ENCODE measurements at places on chromosomes 1 and 21.

DNA sequence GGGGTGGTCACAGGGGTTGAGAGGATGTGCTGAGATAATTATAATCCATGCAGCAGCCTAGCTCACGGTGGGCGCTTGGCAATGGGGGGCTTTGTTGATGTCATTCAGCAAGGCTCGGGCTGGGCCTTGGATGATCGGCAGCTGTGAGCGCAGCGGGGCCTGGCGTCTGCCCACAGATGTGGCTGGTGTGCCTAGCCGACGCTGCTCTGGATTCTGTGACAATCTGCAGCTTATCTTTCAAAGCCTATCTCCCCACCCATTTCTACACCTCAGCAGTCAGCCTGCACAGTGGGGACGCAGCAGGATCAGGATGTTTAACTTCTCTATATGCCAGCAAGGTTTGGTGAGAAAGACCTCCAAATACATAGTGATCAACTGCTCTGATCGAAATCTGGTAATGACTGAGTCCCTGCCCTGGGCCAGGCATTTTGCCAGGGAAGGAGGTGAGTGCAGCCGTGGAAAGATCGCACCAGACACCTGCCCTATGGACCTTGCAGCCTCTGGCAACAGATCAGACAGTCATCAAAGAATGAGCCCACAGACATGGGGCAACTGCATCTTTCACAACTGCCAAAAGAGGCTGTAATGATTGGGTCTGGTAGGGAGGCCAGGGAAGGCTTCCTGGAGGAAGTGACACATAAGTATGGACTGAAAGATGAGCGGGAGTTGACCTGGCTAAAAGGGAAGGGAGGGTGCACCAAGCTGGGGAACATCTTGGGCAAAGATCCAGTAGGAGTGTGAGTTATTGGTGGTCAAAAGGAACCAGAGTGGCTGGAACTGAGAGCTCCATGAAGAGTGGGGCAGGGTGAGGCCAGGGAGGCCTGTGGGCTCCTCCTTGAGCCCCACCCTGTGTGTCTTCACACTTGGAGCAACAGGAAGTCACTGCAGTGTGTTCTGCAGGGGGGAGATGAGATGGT is 35.3 kb downstream of the EPHB2 start:
- no peaks in the 10 kb centered on the region for H3K4me1 ChIP-seq
- no peak for DNase-seq
- H3K36me3 ChIP-seq: no peaks in the 10 kb centered on the region
- H3K27me3 ChIP-seq: peaks cover 4% of the 10 kb centered on the region

- no peaks in the 10 kb centered on the region for H3K27me3 ChIP-seq
- peaks cover 23% of the 10 kb centered on the region for H3K4me1 ChIP-seq
- H3K4me3 ChIP-seq: no peak overlapping the region
- no peak overlapping the region for H3K27ac ChIP-seq
- no peak for DNase-seq
Measured at GRCh38 chr1:167756730-167757405, 35.1 kb downstream of the MPZL1 start.

DNA sequence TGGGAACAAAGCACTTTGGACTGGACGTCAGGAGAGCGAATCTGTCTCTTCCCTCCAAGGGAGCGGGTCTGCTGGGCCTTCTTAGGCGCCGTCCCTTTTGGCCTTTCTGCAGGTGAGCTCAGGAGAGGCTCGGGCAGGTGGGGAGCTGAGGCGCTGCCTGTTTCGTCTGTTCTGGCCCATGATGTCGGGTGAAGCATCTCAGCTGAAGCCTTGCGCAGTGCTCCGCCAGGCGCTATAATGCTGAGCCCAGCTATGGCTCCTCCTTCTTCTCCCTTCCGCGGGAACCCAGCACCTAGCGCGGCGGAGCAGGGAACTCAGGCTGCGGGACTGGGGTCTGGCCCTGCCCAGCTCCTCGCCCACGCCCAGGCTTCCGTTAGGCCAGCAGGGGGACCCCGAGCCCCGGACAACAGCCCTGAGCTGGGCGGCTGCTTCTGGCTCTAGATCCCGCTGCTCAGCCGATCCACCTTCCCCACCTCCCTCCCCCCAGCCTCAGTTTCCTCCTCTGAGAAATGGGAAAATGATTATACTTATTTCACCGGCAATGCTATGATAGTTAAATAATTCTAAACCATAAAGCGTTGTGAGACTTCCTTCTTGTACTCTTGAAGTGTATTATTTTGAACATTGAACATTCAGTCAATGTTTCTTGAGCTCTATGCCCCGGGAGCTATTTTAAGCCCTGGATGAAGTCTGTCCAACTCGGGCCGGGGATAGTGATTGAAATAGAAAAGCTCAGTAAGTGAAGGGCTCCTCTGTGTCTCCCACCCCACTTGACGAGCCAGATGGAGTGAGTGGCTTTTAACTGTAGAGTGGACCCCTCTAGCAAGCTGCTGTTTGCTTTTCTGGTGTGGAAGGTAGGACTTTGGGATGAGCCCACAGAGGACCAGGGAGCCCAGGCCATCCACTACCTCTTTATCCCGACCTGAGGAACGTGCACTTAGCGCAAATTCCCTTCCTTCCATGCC is 9.6 kb upstream of the ADORA1 start:
- no peaks in the 10 kb centered on the region for H3K36me3 ChIP-seq
- peaks cover 4% of the 10 kb centered on the region for H3K4me1 ChIP-seq

DNA sequence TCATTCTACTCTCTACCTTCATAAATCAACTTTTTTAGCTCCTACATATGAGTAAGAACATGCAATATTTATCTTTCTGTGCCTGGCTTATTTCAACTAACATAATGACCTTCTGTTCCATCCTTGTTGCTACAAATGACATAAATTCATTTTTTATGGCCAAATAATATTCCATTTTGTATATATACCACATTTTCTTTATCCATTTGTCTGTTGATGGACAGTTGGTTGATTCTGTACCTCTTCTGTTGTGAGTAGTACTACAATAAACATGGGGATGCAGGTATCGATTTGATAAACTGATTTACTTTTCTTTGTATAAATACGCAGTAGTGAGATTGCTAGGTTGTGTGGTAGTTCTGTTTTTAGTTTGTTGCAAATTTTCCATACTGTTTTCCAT is 279.5 kb upstream of the NFIA start:
- H3K4me3 ChIP-seq: no peak overlapping the region
- no peaks in the 10 kb centered on the region for H3K4me1 ChIP-seq
- H3K27ac ChIP-seq: no peak overlapping the region
- no peak for DNase-seq

- H3K27me3 ChIP-seq: no peaks in the 10 kb centered on the region
- peaks cover 72% of the 10 kb centered on the region for H3K36me3 ChIP-seq
- H3K4me1 ChIP-seq: peaks cover 52% of the 10 kb centered on the region
- DNase-seq: no peak
- no peak overlapping the region for H3K27ac ChIP-seq
Measured at GRCh38 chr1:167635156-167635648, 5.2 kb downstream of the RCSD1 start.

DNA sequence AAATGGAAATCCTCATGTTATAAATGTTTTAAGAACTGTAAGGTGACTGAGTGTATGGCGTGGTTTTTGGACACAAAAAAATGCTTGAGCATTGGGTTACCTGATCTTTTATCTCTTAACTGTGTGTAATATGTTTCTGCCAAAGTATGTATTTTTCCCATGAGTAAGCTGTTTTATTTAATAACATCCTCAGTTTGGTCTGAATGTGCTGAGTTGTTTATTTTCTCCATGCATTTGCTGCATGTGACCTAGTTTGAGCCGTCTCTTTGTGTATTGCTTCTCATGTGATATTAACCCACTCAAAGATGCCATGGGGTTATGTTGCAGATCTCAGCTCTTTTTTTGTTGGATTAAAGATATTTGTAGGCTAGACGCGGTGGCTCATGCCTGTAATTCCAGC is 6.1 kb upstream of the LYPLA2 start:
- H3K4me3 ChIP-seq: no peak overlapping the region
- peaks cover 5% of the 10 kb centered on the region for H3K4me1 ChIP-seq
- DNase-seq: no peak
- no peak overlapping the region for H3K27ac ChIP-seq
- no peaks in the 10 kb centered on the region for H3K27me3 ChIP-seq

GRCh38 chr1:7583291-7584096 is 187.6 kb upstream of the VAMP3 start:
- no peak overlapping the region for H3K27ac ChIP-seq
- H3K4me1 ChIP-seq: no peaks in the 10 kb centered on the region
- H3K27me3 ChIP-seq: no peaks in the 10 kb centered on the region

- no peak overlapping the region for H3K4me3 ChIP-seq
- no peaks in the 10 kb centered on the region for H3K4me1 ChIP-seq
- no peak for DNase-seq
- no peaks in the 10 kb centered on the region for H3K27me3 ChIP-seq
- no peak overlapping the region for H3K27ac ChIP-seq
- no peaks in the 10 kb centered on the region for H3K36me3 ChIP-seq
Measured at GRCh38 chr1:166933140-166933539, 42.2 kb downstream of the ILDR2 start.

GRCh38 chr1:48073798-48074530 is 76.8 kb upstream of the TRABD2B start:
- no peaks in the 10 kb centered on the region for H3K27me3 ChIP-seq
- no peaks in the 10 kb centered on the region for H3K36me3 ChIP-seq
- no peaks in the 10 kb centered on the region for H3K4me1 ChIP-seq
- H3K4me3 ChIP-seq: no peak overlapping the region
- no peak overlapping the region for H3K27ac ChIP-seq

GRCh38 chr1:69568421-69569174 is 876 bp downstream of the LRRC7 start:
- peak overlapping the region; percentile 68 for H3K4me3 ChIP-seq
- DNase-seq: no peak
- H3K27me3 ChIP-seq: peaks cover 48% of the 10 kb centered on the region
- no peaks in the 10 kb centered on the region for H3K36me3 ChIP-seq
- H3K27ac ChIP-seq: no peak overlapping the region
- peaks cover 8% of the 10 kb centered on the region for H3K4me1 ChIP-seq

DNA sequence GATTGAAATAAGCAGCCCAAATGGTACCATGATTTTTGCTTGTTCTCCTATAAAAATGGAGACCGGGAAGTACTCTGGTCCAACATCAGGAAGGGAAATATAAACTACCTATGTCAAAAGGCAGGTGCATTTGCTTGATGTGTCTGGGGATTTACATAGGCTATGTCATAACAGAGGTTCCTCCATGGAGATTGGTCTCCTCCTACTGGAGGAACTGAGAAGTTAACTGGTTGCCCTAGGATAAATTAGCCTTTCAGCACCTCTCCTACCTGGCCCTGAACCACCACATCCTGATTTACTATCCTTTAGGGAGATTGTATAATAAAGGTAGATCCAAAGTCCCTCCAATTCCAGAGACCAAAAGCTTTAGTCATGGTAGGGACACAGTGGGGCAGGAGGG is 1109.3 kb upstream of the B3GALT2 start:
- no peaks in the 10 kb centered on the region for H3K27me3 ChIP-seq
- no peak overlapping the region for H3K4me3 ChIP-seq
- DNase-seq: no peak
- peaks cover 9% of the 10 kb centered on the region for H3K4me1 ChIP-seq
- H3K36me3 ChIP-seq: no peaks in the 10 kb centered on the region

GRCh38 chr1:113217447-113218208 is 144.6 kb downstream of the LRIG2 start:
- no peak for DNase-seq
- H3K27ac ChIP-seq: no peak overlapping the region
- no peaks in the 10 kb centered on the region for H3K27me3 ChIP-seq
- H3K4me3 ChIP-seq: no peak overlapping the region
- H3K4me1 ChIP-seq: no peaks in the 10 kb centered on the region

GRCh38 chr1:104084380-104084779 is 334.7 kb downstream of the AMY1C start:
- H3K36me3 ChIP-seq: no peaks in the 10 kb centered on the region
- H3K4me1 ChIP-seq: no peaks in the 10 kb centered on the region
- H3K4me3 ChIP-seq: no peak overlapping the region
- no peaks in the 10 kb centered on the region for H3K27me3 ChIP-seq

DNA sequence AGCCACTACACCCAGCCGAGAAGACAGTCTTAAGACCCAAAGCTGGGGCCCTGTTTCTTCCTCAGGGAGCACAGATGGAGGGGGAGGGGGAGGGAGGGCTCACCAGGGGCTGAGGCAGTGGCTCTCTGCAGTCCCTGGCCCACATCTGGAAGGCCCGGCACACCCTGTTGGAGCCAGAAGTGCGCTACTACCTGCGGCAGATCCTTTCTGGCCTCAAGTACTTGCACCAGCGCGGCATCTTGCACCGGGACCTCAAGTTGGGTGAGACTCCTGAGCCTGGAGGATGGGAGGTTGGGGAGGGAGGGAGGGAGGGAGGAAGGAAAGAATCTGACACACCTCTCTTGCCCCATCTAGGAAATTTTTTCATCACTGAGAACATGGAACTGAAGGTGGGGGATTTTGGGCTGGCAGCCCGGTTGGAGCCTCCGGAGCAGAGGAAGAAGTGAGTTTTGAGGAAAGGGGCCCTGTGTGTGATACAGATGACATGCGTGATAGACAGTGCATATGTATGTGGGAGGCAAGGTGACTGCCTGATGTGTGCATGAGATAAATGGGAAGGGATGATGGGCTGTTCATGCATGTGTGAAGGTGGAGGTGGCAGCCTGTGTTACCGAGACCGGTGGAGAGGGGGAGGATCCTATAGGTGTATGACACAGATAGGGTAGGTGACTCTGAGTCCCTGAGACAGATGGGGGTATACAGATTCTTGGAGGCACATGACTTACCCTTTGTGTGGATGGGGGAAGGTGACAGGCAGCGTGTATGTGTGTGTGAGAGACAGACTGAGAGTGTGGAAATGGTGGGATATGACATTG is 1.5 kb downstream of the PLK3 start:
- no peaks in the 10 kb centered on the region for H3K27me3 ChIP-seq
- peak; percentile 65 for DNase-seq
- peaks cover 31% of the 10 kb centered on the region for H3K4me1 ChIP-seq
- peak overlapping the region; percentile 92 for H3K4me3 ChIP-seq
- H3K27ac ChIP-seq: peak overlapping the region; percentile 97

DNA sequence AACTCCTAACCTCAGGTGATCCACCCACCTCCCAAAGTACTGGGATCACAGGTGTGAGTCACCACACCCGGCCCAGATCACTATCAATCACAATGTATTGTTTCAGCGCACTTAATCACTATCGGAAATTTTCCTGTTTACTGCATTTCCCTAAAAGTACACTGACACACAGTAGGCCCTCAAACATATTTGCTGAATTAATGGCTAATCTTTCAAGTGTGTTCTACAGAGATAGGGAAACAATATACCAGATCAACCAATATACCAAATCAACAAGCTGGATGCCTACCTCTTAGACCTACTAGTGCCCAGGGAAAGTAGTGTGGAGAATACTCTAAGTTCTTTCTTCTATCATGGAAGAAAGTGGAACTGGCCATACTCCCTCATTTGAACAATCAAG is 17.1 kb downstream of the UBR4 start:
- H3K27me3 ChIP-seq: no peaks in the 10 kb centered on the region
- no peak overlapping the region for H3K27ac ChIP-seq
- no peaks in the 10 kb centered on the region for H3K4me1 ChIP-seq
- H3K36me3 ChIP-seq: peaks cover 72% of the 10 kb centered on the region

GRCh38 chr1:111487133-111487532 is 13.3 kb downstream of the C1orf162 start:
- DNase-seq: no peak
- no peak overlapping the region for H3K4me3 ChIP-seq
- no peak overlapping the region for H3K27ac ChIP-seq
- H3K27me3 ChIP-seq: peaks cover 4% of the 10 kb centered on the region

- H3K4me1 ChIP-seq: peaks cover 7% of the 10 kb centered on the region
- peaks cover 58% of the 10 kb centered on the region for H3K27me3 ChIP-seq
- H3K27ac ChIP-seq: no peak overlapping the region
- H3K4me3 ChIP-seq: no peak overlapping the region
- no peaks in the 10 kb centered on the region for H3K36me3 ChIP-seq
Measured at GRCh38 chr1:110067479-110067892, 3.0 kb downstream of the ALX3 start.

- peak overlapping the region; percentile 96 for H3K4me3 ChIP-seq
- peaks cover 28% of the 10 kb centered on the region for H3K4me1 ChIP-seq
- peak; percentile 67 for DNase-seq
- H3K36me3 ChIP-seq: peaks cover 9% of the 10 kb centered on the region
- H3K27me3 ChIP-seq: no peaks in the 10 kb centered on the region
- H3K27ac ChIP-seq: peak overlapping the region; percentile 92
Measured at GRCh38 chr1:25820247-25821111, 725 bp downstream of the MTFR1L start.
